Left renal pelvis (tissue), 4 donors: ENCODE measurements at places on chromosomes 1 and 21. TPM values are rescaled to one million over a fixed set of nuclear protein-coding genes. Genes with fewer than 3 reads are reported as not detected.

DNA sequence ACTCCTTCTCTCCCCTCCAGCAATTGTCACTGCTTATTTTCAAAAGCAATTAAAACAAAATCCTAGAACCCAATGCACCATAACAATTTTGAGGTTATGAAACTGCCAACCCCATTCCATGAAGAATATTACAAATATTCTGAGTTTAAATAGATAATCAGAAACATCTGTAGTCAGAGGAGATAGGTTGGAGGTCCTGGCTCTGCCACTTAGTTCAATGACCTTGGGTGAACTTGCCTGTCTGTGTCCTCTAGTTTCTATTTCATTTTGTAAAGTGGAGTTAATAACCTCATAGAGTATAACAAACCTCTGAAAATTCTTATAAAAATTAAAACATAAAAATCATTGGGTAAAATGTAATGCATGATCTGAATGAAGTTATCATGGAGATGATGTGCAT lies 164.6 kb downstream of the KCTD3 start:
- DNase-seq: no peak

GRCh38 chr21:19148056-19148455 lies 744.5 kb upstream of the TMPRSS15 start:
- no peak for DNase-seq

- DNase-seq: no peak
These were observed 61.3 kb upstream of the PLD5 start for GRCh38 chr1:242585616-242586359.

DNA sequence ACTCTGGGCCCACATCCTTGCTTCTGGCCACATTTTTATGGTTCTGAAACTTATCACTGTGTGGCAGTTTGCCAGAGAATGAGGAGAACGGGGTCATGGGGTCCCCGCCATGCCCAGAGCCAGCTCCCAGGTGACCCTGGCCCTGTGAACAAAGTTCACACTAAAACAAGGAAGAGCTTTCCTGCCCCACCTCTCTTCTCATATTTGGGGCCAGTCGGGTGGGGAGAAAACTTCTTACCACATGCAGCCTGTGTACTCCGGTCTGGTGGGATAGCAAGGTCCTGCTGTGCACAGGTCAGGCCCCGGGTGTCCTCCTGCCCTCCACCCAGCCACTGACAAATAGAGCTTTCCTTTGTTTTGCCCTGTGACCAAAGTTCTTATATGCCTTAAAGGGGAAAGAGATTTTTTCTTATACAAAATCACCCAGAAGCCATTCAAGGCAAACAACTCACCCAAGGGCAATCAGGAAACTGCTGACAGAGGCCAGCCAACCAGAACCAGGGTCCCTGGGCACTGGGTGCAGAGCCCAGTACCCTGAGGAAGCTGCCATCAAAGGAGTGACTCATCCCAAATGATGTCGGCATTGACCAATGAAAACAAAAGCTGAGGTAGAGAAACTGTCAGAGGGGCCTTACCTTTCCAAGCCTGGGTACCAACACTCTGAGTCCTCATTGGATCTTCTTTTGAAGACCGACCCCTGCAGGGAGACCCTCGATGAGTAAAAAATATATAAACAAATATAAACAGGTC lies 53.6 kb downstream of the OLIG1 start:
- no peak for DNase-seq

- no peak for DNase-seq
These were observed 23.6 kb upstream of the PKP1 start for GRCh38 chr1:201259476-201260235.

GRCh38 chr1:243798726-243799125 lies 51.3 kb downstream of the AKT3 start:
- DNase-seq: no peak

DNA sequence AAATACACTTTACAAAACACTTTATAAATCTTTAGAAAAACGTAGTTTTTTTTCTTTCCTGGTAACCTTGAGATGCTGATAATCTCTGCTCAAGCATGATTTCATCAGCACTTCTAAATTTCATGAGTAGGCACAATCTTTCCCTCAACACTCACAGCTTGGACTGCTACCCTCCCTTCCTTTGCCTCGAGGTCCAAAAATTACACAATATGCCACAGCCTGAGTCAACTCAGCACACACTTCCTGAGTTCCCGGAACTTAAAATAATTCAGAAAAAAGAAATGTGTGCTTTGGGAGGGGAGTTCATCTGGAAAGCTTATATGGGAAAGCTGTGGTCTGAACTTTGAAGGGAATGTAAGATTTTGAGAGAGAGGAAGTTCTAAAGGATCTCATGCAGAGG lies 5.9 kb downstream of the CLCA2 start:
- DNase-seq: no peak

GRCh38 chr21:31688603-31689368 lies 29.3 kb downstream of the SOD1 start:
- DNase-seq: no peak

DNA sequence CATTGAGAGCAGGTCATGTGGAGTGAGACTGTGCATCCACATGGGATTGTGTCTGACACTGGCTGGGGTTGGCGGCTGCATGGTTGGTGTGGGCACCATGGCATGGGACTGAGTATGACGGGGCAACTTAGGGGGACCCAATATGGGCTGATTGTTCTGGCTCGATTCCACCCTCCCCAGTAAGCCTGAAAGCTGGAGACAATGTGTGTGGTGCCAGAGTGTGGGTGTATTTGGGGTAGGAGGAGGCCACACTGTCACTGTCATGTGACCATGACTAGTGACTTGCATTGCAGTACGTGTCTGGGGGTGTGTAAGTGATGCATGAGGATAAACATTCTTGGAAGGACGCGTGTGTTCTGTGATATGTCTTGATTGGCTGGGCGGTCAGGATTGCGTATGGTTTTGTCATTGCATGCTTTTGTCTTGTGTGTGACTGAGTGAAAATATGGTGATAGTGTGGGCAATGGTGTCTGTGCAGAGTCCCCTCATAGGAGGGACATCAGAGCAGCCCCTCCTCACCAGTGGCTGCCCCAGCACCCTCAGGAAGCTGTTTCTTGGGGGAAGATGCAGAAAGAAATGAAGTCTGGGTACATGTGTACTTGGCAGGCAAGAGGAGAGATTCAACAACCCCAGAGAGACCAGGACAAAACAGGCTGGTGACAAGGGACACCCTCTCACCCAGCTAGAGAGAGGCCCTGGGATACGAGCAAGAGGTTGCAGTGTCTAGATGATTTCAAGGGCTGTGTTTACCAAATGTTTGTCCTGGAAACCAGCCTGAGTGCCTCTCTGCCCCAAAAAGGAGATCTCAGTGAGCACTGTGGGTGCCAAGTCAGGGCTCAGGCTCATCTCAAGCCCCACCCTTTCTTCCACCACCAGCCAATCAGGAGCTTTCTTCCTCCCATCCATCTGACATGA lies 36.3 kb downstream of the SDC3 start:
- no peak for DNase-seq

DNA sequence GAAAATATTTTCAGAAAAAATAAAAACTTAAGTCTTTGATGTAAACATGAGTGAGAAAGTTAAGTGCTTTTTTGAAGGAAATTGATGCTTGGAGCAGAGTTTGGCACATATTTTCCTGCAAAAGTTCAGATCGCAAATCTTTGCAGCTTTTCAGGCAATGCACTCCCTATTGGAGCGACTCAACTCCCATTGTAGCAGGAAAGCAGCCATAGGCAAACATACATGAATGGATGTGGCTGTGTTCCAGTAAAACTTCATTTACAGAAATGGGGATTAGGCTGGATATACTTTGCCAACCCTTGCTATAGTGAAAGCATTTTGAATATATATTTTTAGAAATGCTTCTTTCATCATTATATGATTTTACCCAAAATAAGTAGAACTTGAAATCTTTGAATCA lies 8.1 kb downstream of the AGL start:
- DNase-seq: no peak

GRCh38 chr1:65231718-65232330 lies 77.5 kb upstream of the DNAJC6 start:
- DNase-seq: no peak

DNA sequence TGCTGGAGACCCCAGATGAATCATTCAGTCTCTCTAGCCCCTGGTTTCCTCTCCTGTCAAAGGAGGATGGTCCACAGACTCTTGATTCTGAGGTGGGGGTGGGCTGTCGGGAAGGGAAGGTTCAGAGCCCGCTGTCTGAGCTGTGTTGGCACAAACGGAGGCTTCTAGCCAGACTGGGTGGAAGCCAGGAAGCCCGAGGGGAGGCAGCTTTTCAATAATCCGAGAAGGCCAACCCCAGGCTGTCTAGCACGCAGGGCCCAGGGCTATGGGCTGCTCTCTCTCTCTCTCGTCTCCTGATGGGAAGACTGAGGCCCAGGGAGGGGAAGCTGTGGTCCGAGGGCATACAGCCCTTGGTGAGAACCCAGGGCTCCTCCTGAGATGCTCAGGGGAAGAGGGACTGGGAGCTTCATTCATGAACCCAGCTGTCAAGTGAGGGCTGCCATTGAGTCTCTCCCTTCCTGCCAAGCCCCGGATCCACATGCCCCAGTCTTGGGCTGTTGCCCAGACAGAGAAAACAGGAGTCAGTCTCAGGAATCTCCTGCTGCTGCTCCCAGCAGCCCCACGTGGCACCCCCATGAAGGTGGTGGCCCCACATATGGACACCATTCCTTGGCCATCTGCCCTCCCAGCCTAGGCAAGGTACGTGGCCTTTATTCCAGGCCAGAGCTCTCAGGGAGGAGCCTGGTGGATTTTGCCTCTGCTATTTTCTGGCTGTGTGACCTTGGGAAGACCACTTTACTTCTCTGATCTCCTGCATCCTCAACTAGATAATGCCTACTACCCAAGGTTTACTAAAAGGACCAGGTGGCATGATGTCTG lies 44.4 kb downstream of the RAP1GAP start:
- DNase-seq: no peak

- DNase-seq: no peak
These were observed 3.0 kb upstream of the SOX13 start for GRCh38 chr1:204069887-204070286.

The LCE1D gene
- polyA plus RNA-seq: not detected

The GUCA2A gene
- polyA plus RNA-seq: not detected

DNA sequence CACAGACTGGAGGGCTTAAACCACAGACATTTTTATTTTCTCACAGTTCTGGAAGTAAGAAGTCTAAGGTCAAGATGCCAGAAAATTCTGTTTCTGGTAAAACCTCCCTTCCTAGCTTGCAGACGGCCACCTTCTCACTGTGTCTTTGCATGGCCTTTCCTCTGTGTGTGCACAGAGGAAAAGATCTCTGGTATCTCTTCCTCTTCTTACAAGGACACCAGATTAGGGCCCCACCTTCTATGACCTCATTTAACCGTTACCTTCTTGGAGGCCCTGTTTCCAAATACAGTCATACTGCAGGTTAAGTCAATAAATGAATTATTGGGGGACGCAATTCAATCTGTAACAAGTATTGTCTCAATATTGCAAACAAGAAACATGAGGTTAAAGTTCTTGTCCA lies 63.0 kb upstream of the PRDX6 start:
- DNase-seq: no peak

GRCh38 chr1:111199881-111200801 lies at the start of gene DENND2D:
Gene DENND2D, minus strand, starts transcription at chr1:111200646. Its CDS starts 187 bp downstream, at chr1:111200459.
- DNase-seq: no peak

DNA sequence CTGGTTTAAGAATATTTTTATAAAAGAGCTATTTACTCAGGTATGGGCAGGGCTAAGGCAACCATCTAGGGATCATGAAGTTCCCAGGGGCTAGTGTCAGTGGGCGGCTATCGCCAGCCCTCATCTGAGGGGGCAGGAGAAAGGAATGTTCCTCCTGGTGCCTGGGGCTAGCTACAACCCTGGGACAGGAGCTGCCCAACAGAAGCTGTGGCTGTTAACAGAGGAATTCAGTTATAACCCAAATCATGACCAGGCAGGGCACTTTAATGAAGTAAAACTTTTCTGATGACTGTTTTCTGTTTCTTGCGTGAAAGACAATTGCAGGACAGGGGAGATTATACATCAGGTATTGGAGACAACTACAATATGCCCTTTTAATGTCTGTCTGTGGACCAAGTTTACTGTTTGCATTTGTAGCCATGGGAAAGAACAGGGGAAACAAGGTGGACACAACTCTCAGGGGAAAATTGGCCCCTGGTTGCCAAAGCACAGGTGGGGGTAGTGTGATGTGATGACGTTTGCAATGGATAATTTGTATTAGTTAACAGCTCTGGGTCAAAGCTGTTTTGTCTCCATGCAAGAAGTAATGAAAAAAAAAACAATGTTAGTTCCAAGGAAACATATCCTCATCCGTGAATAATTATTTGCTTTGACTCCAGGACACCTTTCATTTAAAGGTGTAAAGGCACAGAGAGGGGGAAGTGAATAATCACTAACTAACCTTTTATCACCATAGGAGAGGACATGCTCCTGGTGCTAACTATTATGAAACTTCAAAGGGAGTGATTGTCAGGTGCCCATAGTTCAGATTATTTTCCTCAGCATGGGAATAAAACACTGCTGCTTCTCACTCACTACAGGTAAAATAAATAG lies 105.2 kb downstream of the TSEN15 start:
- no peak for DNase-seq

GRCh38 chr1:212862111-212862690 lies 4.1 kb downstream of the FLVCR1 start:
- DNase-seq: no peak

The SELE gene
- polyA plus RNA-seq: 0.49 TPM

DNA sequence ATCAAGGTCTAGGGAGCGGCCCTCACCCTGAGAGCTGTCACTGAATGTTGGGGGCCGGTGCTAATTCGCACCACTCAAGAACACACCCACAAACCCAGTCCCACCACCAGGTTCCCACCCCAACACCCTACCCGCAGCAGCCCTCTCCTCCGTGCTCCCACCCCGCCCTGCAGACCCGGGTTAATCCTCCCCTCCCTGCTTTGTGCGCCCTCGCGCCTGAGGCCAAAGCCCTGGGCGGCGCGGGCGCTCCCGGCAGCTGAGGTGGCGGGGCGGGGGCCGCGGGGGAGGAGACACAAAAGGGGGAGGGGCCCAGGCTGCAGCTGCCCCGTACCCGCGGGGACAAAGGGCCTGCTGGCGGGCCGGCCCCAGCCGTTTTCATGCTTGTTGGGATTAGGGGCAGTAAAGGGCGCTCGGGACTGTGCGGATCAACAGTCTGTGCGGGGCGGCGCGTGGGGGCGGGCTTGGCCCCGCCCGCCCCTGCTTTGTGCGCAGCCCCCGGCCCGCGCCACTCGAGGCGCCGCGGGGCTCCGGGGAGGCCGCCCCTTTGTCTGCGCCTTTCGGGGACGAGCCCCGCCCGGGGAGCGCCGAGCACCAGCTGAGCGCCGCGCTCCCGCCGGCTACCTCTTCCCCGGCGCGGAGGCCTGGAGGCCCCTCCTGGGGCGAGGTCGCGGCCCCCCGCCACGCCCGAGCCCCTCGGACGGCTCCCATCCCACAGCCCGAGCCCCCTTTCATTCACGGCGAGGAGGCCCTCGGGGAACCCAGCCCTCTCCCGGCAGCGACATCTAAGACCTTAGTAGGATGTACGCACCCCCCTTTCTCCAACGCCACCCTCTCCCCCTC lies 10.9 kb downstream of the C1orf216 start:
- DNase-seq: no peak

The ODF2L gene
- polyA plus RNA-seq: 38.9 TPM

GRCh38 chr1:9657521-9658032 lies 6.0 kb downstream of the PIK3CD start:
- DNase-seq: no peak

- no peak for DNase-seq
These were observed 4.4 kb downstream of the ST7L start for GRCh38 chr1:112614460-112615065.

The TSPEAR gene
- 1.0 TPM for polyA plus RNA-seq

GRCh38 chr1:162851341-162851740 lies 9.6 kb downstream of the CCDC190 start:
- DNase-seq: no peak

- no peak for DNase-seq
These were observed 25.3 kb downstream of the GPR3 start for GRCh38 chr1:27417713-27418112.

The PDC gene
- polyA plus RNA-seq: 0.34 TPM

GRCh38 chr1:46094471-46095005 lies 37.9 kb downstream of the PIK3R3 start:
- DNase-seq: no peak
